ENCODE measurements at places on chromosomes 2 and 18. TPM values are rescaled to one million over a fixed set of nuclear protein-coding genes. Genes with fewer than 3 reads are reported as not detected.

The PRKAG3 gene
- not detected for total RNA-seq

The MOGAT1 gene
- total RNA-seq: not detected

The ANKRD53 gene
- not detected for total RNA-seq

The FSIP2 gene
- total RNA-seq: not detected

The WNT10A gene
- total RNA-seq: 27.9 TPM

The DLGAP1 gene
- not detected for total RNA-seq

DNA sequence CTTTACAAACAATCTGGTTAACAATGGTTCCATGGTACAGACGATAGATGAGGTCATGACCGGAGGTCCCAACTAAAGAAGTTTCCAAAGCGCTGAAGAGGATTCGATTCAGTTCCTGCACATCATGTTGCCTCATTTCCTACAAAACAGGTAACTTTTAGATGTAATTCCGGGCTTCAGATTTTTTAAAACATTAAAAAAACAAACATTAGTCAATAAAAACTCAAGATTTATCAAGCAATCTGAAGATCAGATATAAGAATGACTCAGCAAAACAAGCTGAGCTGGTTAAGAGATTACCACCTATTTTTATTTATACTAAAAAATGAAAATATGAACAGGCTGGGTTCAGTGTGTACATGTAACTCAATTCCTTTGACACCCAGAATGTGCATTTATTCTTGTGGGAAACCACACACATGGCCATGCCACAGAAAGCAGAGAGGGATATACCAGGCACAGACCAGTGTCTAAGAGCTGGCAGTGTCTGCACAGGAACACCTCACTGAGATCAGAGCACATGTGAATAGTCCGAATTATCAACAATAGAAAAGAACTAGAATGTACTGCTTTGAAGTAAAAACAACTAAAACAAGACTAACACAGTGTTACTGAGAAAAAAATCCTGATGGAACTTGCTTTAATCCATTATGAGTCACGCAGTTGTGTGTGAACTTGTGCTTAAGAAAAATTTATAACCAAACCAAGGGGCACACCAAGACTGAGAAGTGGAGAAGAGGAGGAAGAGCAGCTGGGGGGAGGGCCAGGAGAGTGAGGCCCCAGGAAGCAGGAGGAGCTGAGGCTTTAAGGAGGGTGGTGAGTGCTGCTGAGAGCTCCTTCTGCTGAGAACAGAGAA, 9.5 kb downstream of the USP40 start:
- H3K36me3 ChIP-seq: peaks cover 5% of the 10 kb centered on the region
- H3K4me3 ChIP-seq: no peak overlapping the region
- DNase-seq: no peak
- no peaks in the 10 kb centered on the region for H3K27me3 ChIP-seq
- peaks cover 6% of the 10 kb centered on the region for H3K4me1 ChIP-seq

GRCh38 chr2:38439863-38440262, 62.8 kb upstream of the ATL2 start:
- no peak for DNase-seq
- H3K4me3 ChIP-seq: no peak overlapping the region
- H3K27ac ChIP-seq: no peak overlapping the region

DNA sequence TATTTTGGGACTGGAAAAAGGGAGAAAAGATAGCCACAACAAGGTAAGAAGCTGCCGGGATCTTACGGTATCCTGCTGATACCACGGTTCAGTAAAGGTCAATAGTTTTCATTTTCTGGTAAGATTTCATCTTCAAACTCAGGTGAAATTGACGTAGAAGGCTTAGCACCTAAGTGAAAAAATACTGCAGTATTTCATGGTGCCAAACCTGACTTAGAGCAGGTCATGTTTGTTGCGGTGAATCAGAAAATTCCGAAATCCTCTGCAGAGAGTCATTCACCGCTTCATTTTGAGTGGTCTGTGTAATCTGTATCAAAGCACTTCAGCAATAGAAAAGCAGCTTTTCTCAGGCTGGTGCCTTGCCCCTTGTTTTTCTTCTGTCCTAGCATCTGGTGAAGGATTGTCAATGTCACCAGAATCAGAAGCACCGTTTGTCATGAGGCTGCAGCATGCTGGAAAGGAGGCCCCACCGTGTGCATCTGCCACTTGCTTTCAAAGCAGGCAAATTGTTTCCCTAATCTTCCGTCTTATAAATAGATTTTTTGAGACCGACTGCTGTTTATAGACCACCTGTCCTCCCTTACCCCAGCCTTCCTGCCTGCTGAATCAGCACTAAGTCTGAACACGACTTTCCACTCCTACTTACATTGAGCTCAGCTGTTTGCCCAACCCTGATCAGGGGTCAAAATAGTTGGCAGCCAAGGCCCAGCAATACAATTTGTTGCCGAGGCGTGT, 156.3 kb downstream of the EML6 start:
- H3K4me1 ChIP-seq: no peaks in the 10 kb centered on the region
- no peak overlapping the region for H3K27ac ChIP-seq
- no peak overlapping the region for H3K4me3 ChIP-seq
- no peak for DNase-seq
- H3K36me3 ChIP-seq: no peaks in the 10 kb centered on the region

GRCh38 chr2:181305301-181306123, 151.7 kb upstream of the ITGA4 start:
- peaks cover 58% of the 10 kb centered on the region for H3K4me1 ChIP-seq
- H3K27ac ChIP-seq: peak overlapping the region; percentile 92
- peaks cover 3% of the 10 kb centered on the region for H3K36me3 ChIP-seq
- H3K27me3 ChIP-seq: no peaks in the 10 kb centered on the region

- no peak overlapping the region for H3K4me3 ChIP-seq
- H3K27me3 ChIP-seq: no peaks in the 10 kb centered on the region
These were observed 404.1 kb downstream of the ZEB2 start for GRCh38 chr2:144115739-144116291.

DNA sequence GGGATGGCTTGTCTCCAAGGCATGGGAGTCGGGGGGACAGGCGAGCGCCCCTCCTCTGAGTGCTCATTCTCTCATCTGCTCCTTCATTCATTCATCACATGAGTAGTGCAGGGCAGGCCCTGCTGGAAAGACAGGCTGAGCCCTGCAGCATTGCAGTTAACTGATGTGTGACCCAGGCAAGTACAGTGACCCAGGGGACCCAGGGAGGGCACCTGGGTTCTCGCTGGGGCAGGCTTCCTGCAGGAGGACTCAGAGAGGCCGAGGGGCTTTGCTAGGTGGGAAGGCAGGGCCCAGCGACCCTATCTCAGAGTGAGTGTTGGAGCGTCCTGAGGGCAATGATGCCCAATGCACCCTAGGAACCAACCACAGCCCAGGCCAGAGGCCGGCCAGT, 30.6 kb downstream of the HJURP start:
- no peak for DNase-seq
- H3K36me3 ChIP-seq: no peaks in the 10 kb centered on the region
- no peaks in the 10 kb centered on the region for H3K4me1 ChIP-seq
- H3K27me3 ChIP-seq: peaks cover 2% of the 10 kb centered on the region
- H3K4me3 ChIP-seq: no peak overlapping the region
- H3K27ac ChIP-seq: no peak overlapping the region

- no peak for DNase-seq
- H3K4me3 ChIP-seq: no peak overlapping the region
- no peak overlapping the region for H3K27ac ChIP-seq
- H3K4me1 ChIP-seq: no peaks in the 10 kb centered on the region
These were observed 327.1 kb upstream of the RBMS1 start for GRCh38 chr2:160820691-160821090.

GRCh38 chr18:7784171-7784570, 217.1 kb downstream of the PTPRM start:
- H3K4me3 ChIP-seq: no peak overlapping the region
- no peaks in the 10 kb centered on the region for H3K36me3 ChIP-seq
- H3K4me1 ChIP-seq: no peaks in the 10 kb centered on the region
- no peaks in the 10 kb centered on the region for H3K27me3 ChIP-seq

- no peaks in the 10 kb centered on the region for H3K27me3 ChIP-seq
- no peak for DNase-seq
- no peaks in the 10 kb centered on the region for H3K36me3 ChIP-seq
- H3K27ac ChIP-seq: no peak overlapping the region
These were observed 287.7 kb upstream of the ZSWIM2 start for GRCh38 chr2:187136646-187137045.

GRCh38 chr2:161842736-161843433, 218.7 kb downstream of the SLC4A10 start:
- no peak overlapping the region for H3K4me3 ChIP-seq
- no peaks in the 10 kb centered on the region for H3K36me3 ChIP-seq
- DNase-seq: no peak
- peaks cover 4% of the 10 kb centered on the region for H3K27me3 ChIP-seq
- H3K4me1 ChIP-seq: no peaks in the 10 kb centered on the region

DNA sequence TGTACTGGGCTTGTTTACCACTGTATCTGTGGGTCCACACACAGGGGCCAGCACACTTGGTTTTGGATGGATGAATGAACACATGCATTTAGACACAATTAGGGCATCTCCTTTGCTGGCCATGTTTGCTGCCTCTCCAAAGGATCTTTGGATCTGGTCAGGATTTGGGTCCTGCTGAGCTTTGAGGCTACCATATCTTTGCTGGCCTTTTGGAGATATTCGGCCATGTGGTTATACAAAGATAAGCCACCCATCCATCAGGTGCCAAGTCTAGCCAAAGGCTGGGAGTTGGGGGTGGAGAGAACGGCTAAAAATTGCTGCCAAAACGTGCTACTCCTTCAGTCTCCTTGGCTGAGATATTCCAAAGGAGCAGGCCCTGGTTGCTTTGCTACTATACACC, 18.2 kb upstream of the FZD7 start:
- peaks cover 13% of the 10 kb centered on the region for H3K27me3 ChIP-seq
- H3K36me3 ChIP-seq: no peaks in the 10 kb centered on the region
- DNase-seq: no peak
- no peaks in the 10 kb centered on the region for H3K4me1 ChIP-seq
- no peak overlapping the region for H3K4me3 ChIP-seq

DNA sequence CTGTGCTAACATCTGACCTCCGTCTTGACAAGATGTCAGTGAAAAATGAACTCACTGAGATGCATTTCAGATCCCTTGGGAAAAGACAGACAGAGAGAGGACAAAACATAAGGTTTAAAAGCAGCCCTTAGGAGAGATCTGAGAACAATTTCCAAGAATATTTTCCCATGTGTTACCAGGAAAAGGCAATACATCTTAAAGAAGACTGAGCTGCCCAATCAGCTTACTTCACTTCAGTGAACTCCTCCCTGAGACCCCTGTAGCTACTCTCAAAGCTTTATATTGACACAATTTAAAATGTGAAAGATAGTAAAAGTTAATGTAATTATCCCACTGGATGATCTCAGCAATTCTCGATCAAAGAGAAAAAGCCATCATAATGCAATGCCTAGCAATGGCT, 505.0 kb downstream of the DCC start:
- H3K4me3 ChIP-seq: no peak overlapping the region
- no peak overlapping the region for H3K27ac ChIP-seq
- H3K4me1 ChIP-seq: no peaks in the 10 kb centered on the region
- no peak for DNase-seq
- no peaks in the 10 kb centered on the region for H3K36me3 ChIP-seq

- peaks cover 4% of the 10 kb centered on the region for H3K36me3 ChIP-seq
- peak; percentile 75 for DNase-seq
- H3K27me3 ChIP-seq: peaks cover 44% of the 10 kb centered on the region
- peak within 1 kb of the TSS; percentile 35 for H3K27ac ChIP-seq
These were observed at the start of gene SERPINE2 for GRCh38 chr2:224039080-224039769. Gene SERPINE2 (minus strand): TSS chr2:224039286. CDS start chr2:224001900, 37,386 bp downstream.

DNA sequence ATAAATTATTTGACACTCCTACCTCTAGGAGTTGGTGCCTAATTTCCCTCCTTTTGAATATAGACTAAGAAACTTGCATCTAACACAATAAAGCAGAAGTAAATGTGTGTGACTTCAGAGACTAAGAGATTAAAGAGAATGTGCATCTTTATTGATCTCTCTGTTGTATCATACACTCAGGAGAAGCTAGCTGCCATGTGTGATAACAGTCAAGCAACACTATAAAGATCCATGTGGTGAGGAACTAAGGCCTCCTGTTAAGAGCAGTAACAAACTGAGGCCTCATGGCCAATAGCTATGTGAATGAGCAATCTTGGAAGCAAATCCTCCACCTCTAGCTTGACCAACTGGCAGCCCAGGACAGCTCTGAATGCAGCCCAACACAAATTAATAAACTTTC, 3.4 kb downstream of the FANCL start:
- H3K36me3 ChIP-seq: peaks cover 1% of the 10 kb centered on the region
- DNase-seq: no peak

DNA sequence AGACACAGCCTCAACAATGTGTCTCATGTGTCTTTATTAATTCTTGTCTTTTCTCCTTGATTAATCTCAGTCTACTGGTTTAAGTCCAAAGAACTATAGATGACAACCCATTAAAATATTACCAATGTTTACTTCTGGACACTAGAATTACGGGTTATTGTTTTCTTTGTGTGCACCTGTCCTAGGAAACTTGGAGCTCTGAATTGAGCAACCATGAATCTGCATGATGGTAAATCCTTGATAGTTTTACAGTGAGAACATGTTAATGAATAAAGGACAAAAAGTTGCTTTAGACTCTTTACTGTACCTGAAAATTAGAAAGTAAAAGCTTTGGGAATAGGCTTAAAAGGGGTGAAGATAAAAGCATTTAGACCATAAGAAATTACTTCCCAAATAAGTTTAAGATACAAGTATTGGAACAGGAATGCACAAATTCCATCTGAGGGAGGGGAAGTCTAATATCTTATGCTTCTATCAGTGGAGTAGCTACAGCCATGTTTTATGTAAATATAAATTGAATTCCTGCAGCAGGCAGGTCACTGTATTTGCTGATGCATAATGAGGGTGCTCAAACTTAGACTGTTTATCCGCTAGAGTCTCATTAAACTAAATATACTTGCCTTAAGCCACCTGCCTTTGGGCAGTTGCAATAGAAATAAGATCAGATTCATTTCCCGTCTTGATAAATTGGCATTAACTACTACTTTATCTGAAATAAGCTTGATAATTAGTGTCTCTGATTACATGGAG, 603.7 kb upstream of the GCFC2 start:
- H3K27me3 ChIP-seq: no peaks in the 10 kb centered on the region
- no peaks in the 10 kb centered on the region for H3K36me3 ChIP-seq
- H3K27ac ChIP-seq: no peak overlapping the region
- DNase-seq: no peak
- H3K4me1 ChIP-seq: no peaks in the 10 kb centered on the region

GRCh38 chr2:106701203-106702022, 184.6 kb downstream of the ST6GAL2 start:
- H3K36me3 ChIP-seq: no peaks in the 10 kb centered on the region
- H3K27ac ChIP-seq: no peak overlapping the region
- no peaks in the 10 kb centered on the region for H3K4me1 ChIP-seq
- DNase-seq: no peak

DNA sequence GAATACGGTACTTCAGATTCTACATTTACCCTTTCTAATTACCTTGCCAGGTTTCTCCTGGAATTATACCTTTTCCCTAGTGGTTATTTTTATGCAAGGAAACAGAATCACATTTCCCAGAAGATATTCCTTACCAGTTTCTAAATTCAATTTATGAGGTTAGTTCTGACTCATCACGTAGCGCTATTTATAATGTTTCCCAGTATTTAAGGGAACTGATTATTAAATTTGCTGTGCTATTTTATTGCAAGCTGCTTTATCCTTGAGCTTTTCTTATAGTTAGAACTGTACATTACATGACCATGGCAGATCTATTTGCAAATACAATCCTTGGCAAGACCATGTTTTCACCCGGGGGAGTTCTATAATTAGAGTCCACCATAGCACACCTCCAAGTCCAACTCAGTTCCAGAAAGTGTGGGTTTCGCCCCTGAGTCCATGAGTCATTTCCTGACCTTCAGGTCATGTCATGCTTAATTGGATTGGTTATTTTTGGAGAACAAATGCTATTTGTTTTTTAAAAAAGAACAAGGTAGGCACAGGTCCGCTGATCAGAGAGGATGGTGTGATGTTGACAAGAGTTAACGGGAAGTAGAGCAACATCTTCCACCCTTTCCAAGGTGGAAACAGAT, 126.6 kb downstream of the ZNF532 start:
- no peak overlapping the region for H3K27ac ChIP-seq
- H3K27me3 ChIP-seq: peaks cover 22% of the 10 kb centered on the region
- DNase-seq: peak; percentile 5
- H3K4me3 ChIP-seq: no peak overlapping the region
